RWPE2 (cell line): ENCODE measurements at places on chromosomes 1 and 21.

DNA sequence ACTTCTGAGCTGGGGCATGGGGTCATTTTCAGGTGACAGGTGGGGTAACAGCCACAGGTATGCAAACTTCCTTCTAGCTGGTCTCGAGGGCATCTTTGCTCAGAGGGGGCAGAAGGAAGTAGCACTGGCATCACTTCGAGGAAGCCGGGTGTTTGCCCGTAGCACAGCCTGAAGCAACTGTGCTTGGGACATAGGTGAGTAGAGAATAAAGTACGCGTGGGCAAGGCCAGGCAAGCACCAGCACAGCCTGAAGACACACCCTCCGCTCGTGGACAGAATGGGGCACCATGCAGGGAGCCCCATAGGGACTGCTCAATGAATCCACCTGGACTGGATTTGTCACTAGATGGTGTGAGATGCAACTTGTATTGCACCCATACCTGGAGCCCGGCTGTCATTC is 167.1 kb downstream of the KCNJ6 start:
- no peak for DNase-seq

- no peak for DNase-seq
These were observed 763 bp downstream of the AUNIP start for GRCh38 chr1:25858494-25858893.

DNA sequence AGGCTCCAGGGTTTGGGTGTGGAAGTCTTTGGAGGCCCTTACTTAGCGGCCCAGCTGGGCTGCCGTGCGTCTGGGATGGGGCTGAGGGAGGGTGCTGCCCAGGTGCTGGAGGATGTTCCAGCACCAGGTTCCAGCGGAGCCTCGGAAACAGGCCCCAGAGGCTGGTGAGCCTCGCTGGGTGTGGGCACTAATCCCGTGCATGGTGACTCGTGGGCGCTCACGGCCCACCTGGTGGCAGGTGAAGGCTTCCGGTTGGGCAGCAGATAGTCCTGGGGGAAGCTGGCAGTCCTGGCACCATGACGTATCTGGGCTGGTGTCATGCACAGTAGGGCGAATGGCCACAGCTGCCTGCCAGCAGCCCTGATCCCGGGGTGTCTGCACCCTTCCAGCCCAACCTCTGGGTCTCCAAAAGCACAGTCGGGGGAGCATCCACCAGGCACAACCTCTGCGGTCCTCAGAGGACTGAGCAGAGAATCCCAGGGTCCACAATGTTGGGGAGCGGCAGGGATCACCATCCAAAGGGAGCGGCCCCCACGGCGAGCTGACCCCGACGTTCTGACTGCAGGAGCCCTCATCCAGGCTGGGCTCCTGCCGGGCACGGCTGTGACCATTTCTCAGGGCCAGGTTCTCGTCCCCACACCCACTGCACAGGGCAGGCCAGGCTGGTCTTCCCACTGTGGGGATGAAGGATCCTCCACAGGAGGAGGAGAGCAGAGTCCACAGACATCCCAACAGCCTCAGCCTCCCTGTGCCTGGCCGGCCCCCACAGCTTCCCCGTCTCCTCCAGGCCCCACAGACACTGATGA is 25.3 kb downstream of the FTCD start:
- no peak for DNase-seq

DNA sequence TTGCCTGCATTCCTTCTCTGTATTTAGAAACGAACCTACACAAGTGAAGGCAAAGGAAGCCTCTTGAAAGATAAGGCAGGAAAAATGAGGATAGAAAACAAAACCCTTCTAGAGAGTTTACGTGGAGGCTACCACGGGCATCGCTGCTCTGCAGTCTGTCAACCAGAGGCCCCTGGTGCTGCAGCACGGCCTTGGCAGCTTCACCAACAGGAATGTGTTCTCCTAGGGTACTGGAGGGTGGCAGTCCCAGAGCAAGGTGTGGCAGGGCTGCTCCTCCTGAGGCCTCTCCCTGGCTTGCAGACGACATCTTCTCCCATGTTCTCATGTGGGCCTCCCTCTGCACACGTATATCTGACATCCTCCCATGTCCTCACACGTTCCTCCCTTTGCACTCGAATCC is 57.6 kb upstream of the SAMD11 start:
- DNase-seq = no peak

GRCh38 chr1:33365560-33365997 is 44.7 kb upstream of the A3GALT2 start:
- DNase-seq = no peak

GRCh38 chr1:209486861-209487593 is 96.5 kb upstream of the CAMK1G start:
- DNase-seq = no peak

- no peak for DNase-seq
These were observed 19.1 kb downstream of the SMIM12 start for GRCh38 chr1:34840426-34840825.

GRCh38 chr1:234887016-234887900 is 241.4 kb downstream of the TOMM20 start:
- DNase-seq = no peak

- no peak for DNase-seq
These were observed 64.8 kb upstream of the ZNF648 start for GRCh38 chr1:182126272-182126800.

DNA sequence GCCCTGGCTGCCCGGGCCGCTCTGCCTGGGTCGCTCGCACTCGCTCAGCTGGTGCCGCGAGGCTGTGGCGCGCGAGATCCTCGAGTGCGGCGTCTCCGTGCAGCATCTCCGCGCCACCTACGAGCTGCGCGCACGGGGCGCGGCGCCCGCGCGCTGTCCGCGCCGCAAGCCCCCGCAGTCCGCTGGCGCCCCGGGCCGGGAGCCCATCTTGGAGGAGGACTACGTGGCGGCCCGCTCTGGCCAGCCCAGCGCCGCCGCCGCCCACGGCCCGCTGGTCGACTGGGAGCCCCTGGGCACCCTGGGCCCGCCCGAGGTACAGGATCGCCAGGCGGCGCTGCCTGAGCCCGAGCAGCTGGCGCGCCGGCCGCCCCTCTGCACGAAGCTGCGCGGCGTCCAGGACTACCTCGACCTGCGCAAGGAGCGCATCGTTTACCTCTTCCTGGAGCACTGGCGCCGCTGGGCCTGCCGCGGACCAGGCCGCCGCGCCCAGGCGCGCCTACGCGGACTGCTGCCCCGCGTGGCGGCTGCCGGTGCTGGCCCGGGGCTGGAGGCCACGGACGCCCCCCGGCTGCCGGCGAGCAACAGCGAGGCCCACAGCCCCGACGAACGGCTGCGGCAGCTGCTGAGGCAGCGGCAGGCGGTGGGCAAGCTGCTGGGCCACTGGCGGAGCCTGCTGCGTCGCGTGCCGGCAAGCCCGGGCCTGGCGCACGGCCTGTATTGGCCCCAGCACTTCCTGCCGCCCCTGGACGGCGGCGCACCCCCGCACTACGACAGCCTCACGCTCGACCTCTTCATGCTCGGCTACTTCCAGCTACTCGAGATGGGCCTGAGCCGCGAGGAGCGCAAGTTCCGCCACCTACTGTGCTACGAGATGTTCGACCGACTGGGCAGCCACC is 10.9 kb downstream of the TNFRSF25 start:
- no peak for DNase-seq

- no peak for DNase-seq
These were observed 57.6 kb downstream of the TGFB2 start for GRCh38 chr1:218402786-218403120.

GRCh38 chr1:37691497-37692077 is 729 bp upstream of the CDCA8 start:
- no peak for DNase-seq

DNA sequence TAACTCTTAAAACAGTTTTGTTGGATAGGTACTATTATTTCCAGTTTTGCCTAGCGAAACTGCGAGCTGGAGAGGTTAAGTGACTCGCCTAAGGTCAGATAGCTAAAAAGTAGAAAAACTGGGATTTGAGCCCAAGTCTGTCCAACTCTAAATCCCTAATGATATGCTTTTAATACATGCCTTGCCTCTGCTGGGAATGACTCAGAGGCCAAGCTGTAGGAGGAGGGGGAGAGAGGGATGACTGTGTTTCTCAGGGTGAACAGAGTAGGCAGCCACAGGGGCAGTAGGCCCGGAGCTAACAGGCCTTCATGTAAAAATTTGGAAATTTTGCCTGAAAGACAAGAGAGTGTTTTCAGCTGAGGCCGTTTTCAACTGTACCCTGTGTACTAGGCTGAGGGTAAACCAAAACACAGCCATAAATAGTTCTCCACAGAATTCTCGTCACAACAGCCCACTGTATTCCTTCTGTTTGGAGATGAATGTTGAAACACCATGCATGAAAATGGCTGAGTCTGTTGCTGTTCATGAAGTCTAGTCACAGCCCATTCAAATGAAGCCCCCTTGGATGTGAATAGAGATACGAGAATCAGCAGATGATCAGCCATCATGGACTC is 107.5 kb upstream of the HOOK1 start:
- DNase-seq = no peak

DNA sequence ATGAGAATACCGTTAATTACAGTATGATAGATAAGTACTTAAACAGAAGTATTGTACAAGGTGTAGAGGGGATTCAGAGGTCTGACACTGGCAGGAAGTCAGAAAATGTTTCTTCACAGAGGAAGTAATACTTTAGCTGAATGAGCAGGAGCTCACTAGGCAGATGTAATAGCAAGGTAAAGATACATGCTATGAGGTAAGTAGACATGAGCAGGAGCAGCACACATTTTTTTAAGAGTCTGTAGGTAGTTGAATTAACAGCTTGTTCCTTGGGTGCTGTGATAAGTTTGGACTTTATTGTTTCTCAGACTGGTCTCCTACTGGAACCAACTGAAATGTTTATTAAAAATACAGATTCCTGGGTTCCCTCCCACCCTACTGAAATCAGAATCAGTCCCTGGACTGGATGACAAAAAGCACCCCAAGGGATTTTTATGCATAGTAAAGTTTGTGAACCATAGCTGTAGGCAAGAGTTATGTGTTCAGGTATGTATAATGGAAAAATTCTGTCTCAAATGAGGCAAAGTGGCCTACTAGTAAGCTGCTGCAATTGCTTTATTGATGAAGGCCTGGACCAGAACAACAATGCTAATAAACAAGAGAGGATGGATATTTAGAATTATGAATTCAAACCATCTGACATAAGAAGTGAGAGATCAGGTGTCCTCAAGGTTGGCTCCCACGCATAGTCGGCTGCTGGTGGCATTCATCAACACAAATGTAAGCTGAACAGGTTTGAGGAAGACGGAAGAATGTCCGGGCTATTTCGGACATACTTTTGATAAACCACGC is 902 bp downstream of the AP4B1 start:
- no peak for DNase-seq

DNA sequence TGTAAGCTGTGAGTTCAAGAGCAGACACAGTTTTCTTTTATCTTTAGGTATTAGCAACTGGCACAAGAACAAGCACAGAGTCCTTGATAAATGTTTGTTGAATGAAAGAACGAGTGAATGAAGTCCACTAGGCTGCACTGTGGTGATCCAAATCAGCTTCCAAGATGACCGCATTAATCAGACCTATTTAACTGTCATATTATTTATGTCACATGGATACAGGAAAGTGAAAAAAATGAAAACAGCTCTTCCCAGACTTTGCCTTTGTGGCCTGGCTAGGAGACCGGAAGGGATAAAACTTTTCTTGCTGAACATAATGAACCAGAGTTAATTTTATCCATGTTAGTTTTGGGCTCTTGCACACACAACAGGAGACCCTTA is 261.3 kb downstream of the TNR start:
- no peak for DNase-seq

DNA sequence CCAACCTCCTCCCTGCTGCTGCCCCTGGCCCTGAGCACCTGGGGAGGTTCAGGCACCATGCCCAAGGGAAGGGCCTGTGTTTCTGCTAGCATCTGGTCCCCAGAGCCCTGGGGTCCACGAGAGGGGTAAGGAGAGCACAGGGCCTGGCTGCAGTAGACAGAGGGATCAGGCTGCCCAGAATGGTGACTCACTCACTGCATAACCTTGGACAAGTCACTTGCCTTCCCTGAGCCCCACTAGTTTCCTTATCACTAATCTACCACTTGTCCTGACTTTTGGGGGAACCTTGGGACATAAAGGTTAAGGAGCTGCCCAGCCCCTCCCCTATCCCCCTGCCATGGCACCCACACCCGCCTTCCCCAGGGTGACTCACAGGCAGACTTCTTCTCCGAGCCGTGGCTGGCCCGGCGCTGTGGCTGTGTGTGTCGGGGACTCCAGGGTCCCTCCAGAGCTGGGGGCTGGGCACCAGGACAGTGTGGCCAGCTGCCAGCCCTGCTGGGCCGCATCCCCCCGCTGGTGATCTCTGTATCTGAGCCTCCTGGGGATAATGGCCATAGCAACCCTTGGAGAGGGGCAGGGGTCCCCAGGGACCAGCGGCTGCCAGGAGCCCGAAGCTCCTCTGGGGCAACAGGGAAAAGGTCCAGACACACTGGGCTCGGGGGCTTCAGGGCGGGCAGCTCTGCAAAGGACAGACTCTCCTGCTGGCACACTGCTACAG is 4.0 kb downstream of the ARHGEF19 start:
- DNase-seq = no peak

DNA sequence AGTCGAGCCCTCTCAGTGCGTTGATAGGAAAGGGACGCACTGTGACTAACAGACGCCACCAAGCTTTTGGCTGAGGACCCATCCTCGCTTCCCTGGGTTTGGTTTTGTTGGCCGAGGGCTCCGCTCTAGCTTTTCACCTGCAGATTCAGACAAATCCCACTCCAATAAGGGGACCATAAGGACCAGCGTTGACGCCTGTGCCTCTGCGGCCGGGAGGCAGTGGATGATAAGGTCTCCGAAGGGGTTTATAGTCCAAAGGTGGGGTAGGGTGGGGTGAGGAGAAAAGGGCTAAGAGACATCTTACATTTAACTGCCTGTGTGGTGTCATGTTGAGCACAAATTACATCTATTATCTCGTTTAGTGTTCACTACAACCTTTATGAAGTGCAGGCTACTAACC is 760 bp downstream of the PEX14 start:
- DNase-seq = no peak

- DNase-seq = no peak
These were observed 18.9 kb downstream of the CTNNBIP1 start for GRCh38 chr1:9891207-9891606.

DNA sequence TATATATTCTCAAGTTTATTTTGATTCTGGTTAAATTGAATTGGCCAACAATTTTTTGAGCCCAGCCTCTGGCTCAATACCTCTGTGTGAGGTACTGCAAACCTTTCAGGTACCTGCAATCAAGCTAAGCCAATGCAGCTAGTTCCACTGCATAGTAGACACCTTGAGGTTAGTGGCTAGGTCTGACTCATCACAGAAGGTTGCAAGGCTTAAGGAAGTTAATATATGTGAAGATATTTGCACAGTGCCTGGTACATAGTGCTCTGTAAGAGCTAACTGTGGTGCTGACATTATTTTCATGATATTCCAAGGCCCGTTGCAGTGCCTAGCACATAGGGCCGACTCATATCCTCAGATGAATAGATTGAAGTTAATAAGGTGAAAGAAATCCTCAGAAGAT is 330.5 kb upstream of the KAZN start:
- no peak for DNase-seq
